ENCODE measurements at places on chromosomes 1 and 21. TPM values are rescaled to one million over a fixed set of nuclear protein-coding genes. Genes with fewer than 3 reads are reported as not detected.

The VPS72 gene
- 56.9 TPM for total RNA-seq

The FAM110D gene
- 2.5 TPM for total RNA-seq

The OR2T33 gene
- not detected for total RNA-seq

The RAB42 gene
- total RNA-seq = 0.81 TPM

The PLXNA2 gene
- total RNA-seq = 69.5 TPM

The COA7 gene
- 14.0 TPM for total RNA-seq

The MMP23B gene
- 1.1 TPM for total RNA-seq

All from endothelial cell of coronary artery (primary cell).